Caudate nucleus (tissue), 63 donors: ENCODE measurements at places on chromosomes 4 and X.

- DNase-seq, result no peak
Measured at GRCh38 chrX:63128509-63128908, 222.6 kb downstream of the SPIN4 start.

- DNase-seq, result no peak
Measured at GRCh38 chr4:155741546-155741945, 17.3 kb upstream of the GUCY1B1 start.

DNA sequence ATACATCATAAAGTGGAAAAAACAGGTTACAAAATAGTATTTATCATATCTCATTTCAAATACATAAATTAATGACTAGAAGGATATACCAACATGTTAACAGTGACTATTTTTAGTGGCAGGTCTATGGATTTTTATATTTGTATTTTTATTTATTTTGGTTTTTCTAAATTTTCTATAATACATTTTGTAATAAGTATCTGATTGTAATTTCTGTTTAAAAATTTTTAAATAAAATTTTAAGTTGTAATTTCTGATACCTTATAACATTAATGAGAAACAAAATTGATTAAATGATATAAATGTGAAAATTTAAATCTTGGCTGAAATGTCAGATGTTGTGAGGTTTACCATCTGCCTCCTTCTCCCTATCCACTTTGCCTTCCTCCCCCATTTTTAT, 2.5 kb downstream of the NONO start:
- DNase-seq, result no peak

DNA sequence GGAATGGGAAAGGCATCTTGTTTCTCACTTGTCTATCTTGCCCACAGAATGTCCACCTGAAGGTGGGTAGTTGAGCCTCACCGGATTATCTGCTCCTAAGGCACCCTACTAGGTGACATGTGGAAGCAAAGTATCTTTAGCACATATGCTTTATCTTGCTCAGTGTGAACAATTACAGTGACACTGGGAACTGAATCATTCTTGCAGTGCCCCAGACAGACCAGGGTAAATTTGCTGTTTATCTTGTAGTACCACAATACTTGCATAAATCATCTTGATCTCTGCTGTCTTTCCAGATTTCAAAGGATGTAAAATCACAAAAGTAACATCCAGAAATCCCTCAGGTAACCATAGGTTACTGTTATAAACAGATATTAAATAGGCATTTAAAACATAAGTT, 930.0 kb upstream of the INTU start:
- no peak for DNase-seq

DNA sequence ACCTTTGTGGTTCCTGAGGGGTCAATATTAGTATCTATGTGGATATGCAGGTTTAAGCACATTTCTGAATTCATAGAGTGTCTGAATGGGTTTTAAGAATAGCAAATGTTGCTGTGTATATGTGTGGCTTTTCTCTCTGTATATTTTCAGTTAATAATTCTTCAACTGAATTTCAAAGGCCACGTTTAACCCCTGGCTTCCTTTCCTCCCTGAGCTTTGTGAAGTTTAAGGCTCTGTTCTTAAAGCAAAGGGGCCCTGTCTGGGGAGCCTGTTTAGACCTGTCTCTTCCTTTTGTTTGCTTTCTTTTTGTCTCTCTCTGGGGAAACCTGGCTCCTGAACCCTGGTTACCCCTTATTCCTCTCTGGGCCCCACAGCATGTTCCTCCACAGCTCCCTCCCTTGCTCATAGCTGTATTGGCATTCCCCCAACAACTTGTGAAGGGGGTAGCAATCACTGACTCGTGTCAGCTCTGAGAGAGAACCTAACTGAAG, 139.1 kb downstream of the COL4A6 start:
- DNase-seq, result no peak

DNA sequence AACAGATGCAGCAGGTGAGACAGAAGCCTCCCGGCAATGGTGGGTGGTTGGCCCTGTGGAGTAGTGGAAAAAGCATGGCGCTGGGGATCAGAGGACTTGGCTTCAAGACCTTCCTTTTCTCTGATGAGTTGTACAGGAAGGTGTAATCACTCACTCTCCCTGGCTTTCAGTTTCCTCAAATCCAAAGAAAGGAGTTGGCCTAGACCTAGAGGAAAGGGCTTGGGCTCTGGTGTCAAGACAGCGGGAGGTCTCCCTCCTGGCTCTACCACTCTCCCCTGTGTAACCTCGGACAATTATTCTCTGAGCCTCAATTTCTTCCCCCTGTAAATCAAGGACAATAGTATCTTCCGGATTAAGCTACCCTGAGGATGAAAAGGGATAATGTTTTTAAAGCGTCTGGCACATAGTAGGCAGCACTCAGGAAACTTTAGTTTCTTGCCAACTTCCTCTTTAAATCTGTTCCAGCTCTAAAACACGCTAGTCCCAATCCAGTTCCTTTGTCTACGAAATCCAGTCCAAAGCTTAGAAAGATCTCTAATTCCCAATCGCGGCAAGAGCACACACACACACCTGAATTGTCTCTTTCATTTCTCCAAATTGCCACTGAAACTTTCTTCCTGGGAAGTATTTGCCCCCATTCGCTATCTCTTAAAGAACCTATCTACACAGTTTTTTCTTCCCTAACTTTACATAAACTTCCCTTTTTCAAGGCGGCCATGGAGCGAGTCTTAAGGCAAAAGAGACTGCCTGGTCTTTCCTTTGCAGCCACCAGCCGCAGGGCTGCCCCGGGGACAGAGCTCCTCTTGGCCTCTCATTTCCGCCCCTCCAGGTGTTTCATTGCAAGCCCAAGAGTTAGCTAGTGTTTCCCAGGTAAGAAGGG, 29.9 kb upstream of the GPC4 start:
- DNase-seq, result no peak

DNA sequence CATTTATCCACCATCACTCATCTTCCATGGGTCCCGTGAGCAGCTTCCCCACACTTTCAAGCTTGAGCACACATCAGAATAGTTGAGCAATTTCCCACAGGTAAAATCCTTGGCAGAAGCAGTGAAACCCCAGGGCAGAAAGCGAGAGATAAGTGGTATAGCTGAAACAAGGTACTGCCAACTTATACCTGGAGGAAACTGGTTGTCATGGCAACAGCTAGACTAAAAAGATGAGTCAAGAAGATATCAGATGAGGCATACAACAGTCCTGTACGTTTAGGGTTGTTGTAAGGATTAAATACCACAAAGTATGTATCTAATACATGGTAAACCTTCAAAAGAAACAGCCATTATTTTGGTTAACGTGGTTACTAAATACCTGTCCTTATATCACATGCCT, 66.9 kb upstream of the PHOX2B start:
- no peak for DNase-seq

GRCh38 chr4:168919706-168920324, 90.2 kb downstream of the CBR4 start:
- DNase-seq, result no peak

DNA sequence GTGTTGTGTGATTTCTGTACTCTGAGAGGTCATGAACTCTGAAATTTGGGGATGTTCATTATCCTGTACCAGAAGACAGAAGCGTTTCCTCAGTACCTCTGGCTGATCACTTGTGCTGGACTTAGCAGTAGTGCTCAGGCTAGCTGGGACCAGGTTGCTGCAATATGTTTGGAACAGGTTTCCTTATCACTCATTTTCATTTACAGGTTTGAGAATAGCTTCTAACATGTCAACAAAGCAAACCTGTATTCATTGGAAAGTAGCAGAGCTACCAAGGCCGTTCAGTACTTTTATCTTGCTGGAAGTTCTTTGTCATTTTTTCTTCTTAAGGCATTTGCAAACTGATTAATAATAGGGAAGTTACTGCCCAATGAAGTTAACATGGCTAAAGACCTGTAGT, 242.9 kb upstream of the ANKRD50 start:
- no peak for DNase-seq

- no peak for DNase-seq
Measured at GRCh38 chrX:33014949-33015348, 196.4 kb downstream of the DMD start.

- DNase-seq, result no peak
Measured at GRCh38 chr4:98802770-98803198, 126.1 kb downstream of the EIF4E start.

DNA sequence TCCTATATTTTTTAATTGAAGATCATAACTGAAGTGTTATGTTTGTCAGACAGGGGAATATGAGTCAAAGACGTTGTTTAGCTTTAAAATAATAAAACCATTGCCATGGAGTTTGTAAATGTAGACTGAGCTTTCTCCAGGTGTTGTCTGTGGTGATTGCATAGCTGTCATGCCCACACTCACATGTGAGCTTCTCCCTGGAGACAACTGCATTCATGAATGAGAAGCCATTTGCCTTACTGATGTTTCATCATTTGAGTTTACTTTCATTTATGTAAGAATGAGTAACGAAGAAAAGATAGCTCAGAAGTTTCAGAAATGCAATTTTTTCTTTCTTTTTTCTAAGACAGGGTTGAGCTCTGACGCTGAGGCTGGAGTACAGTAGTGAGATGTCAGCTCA, 339.1 kb downstream of the GALNTL6 start:
- no peak for DNase-seq
